B cell (primary cell): ENCODE measurements at places on chromosomes 6 and 20.

- DNase-seq, result no peak
These were observed 941.4 kb upstream of the MAN1A1 start for GRCh38 chr6:120290964-120291363.

DNA sequence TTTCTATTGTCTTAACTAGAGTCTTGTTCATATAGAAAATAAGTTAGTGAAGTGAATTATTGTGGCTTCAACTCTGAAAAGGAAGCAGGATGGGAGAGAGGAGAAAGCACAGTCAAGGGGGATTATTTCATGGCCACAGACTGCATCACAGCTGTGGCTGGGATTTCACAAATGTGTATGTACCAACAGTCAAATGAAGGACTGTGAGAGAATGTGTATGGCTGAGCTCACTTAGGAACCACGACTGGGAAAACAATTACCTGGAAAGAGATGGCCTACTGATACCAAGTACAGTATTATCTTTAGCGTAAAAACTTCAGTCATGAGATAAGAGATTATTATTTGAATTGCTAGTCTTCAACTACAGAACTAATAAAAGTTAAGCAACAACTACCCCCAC is 54.9 kb downstream of the SESN1 start:
- no peak for DNase-seq

GRCh38 chr6:16810411-16810810 is 49.2 kb upstream of the ATXN1 start:
- no peak for DNase-seq

DNA sequence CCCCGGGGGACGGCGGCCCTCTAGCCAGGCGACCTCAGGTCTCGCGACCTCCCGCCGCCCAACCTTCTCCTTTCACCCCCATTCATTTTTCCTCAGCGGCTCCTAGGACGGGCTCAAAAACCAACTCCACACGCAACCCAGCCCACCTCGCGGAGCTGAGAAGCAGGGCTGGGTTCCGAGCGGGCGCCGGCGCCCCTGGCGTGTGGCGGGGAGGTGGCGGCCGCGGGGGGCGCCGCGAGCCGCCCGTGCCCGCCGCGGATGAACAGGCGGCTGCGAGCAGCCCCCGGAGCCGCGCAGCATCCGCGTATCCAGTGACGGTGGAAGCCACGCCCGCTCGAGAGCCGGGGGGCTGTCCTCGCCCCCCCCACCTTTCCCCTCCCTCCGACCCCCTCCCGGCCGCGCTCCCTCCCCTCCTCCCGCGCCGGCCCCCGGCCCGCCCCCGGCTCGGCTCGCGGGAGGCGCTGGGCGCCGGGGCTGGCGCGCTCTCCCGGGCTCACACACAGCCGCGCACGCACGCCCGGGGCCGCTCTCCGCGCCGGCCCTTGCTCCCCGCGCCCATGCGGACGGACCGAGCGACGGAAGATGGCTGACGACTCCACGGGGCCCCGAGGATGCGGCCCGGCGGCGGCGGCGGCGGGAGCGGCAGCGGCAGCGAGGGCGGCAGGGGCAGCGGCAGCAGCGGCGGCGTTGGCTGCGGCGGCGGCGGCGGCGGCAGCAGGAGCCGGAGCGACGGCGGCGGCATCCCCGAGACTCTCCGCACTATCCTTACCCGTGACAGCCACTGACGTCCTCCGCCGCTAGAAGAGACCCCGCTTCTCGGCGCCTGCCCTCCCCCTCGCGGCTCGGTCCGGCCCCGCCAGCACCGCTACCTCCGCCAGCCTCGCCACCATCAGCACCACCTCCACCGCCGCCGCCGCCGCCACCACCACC is at the start of gene SOBP:
TSS of gene SOBP (plus strand) at position 482 of the 930 bp plus-strand sequence. CDS start 500 bp downstream, outside the sequence.
- peak; percentile 77 for DNase-seq

GRCh38 chr6:25777031-25777430 is 22.5 kb downstream of the SLC17A4 start:
- DNase-seq, result no peak

- no peak for DNase-seq
These were observed 134.9 kb upstream of the BACH2 start for GRCh38 chr6:90431576-90431975.

GRCh38 chr6:44176130-44176761 is 17.6 kb downstream of the CAPN11 start:
- no peak for DNase-seq

- DNase-seq, result peak; percentile 76
These were observed 2.0 kb downstream of the SMIM29 start for GRCh38 chr6:34246563-34247391.

- no peak for DNase-seq
These were observed 140.7 kb downstream of the ZMYND8 start for GRCh38 chr20:47215653-47216397.

- DNase-seq, result no peak
These were observed 3.0 kb downstream of the KCNG1 start for GRCh38 chr20:51019656-51020592.

DNA sequence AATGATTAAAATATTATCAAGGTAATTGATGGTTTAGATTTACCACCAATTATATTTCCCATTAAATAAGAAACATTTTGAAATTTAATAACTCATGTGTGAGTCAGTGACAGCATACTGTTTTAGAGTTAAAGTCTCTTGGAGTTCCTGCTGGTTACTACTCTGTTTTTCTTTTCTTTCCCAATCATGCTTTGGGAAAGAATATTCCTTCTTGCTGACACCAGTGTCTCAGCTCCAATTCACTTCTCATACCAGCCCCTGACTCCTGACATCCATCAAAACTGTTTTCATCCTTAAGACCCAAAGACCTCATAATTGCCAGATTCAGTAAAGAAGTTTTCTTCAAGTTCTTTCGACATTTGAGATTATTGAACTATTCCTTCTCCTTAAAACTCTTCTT is 50.3 kb downstream of the AIG1 start:
- DNase-seq, result no peak

DNA sequence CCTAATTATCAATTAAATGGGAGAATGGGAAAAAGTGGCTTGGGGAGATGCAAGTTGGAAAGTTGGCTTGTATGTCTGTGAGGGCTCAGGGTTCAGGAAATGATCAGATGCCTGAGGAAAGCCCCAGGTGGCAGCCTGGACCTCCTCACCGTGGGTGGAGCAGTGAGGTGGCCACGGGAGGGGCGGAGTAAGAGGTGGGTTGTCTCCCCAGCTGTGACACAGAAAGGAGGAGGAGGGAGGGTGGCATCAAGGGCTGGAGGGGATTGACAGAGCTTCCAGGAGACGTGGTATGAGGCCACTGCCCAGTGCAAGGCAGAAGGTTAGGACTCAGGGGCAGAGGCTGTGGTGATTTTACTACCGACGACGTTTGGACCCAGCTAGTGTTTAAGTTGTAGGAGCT is 672.2 kb downstream of the PRKN start:
- no peak for DNase-seq

DNA sequence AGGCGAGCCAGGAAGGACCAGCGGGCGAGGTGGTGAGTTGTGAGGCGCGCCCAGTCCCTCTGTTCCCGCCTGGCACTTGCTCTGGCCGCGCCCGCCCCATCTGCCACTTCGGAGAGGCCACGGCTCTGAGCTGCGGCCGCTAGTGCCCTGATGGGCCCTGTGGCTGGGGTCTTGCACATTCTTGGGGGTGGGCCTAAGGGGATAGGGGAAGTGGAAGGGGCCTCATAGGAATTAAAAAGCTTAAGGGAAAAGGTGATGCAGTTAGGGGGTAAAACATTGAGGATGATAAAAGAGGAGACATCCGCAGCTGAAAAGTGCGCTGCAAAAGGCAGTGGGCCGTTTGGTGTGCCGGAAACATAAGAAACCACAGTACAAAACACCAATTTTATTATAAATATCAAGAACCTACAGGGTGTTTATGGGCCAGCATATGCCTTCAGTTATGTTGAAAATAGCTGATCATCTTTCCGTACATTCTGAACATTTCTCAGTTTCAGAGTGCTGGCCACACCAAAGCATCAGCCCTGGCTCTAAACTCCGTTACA is 1.1 kb upstream of the PSMB8 start:
- no peak for DNase-seq

DNA sequence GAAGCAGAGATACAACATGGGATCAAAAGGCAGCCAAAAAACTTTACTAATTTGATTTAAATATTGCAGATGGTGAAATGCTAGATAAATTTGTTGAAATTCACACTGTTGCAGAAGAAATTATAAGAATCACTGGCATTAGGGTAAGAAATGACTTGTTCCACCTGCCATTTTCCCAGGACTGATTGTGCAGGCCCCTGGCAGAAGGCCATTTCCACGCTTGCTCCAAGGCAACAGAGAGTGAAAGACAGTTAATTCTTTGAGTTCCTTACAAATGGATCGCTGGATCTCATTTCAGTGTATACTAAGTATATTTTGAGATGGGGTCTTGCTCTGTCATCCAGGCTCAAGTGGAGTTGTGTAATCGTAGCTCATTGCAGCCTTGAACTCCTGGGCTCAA is 67.0 kb upstream of the TMEM181 start:
- DNase-seq, result no peak

- DNase-seq, result no peak
These were observed 62.1 kb upstream of the RIPOR2 start for GRCh38 chr6:24997905-24998304.

DNA sequence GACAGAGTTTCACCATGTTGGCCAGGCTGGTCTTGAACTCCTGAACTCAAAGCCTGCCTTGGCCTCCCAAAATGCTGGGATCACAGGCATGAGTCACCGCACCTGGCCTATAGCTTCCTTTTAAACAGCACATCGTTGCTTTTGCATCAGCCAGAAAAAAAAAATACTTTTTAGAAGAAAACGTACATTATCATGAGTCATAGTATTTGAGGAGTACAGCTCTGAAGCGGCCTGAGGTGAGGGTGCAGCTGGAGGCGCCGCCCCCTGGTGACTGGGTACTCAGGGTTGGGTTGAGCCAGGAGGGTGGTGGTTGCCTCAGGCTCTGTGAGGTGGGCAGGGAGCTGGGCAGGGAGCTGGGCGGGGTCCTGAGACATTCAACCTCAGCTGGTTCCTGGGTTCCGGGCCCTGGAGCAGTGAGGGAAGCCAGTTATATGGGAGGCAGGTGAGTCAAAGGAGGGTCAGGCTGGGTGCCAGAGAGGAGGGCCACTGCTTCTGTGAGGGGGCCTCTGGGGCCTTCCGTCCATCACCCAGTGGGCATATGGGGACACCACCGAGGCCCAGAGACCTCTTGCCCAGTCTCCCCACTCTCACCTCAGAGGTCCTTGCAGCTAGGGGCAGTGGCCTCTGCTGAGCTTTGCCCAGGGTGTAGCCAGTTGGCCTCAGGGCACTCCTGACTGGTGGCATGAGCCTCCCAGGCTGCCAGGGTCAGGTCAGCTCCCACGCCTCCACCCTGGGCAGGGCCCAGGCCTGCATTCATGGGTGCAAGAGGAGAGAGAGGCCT is 11.7 kb upstream of the ID1 start:
- no peak for DNase-seq

DNA sequence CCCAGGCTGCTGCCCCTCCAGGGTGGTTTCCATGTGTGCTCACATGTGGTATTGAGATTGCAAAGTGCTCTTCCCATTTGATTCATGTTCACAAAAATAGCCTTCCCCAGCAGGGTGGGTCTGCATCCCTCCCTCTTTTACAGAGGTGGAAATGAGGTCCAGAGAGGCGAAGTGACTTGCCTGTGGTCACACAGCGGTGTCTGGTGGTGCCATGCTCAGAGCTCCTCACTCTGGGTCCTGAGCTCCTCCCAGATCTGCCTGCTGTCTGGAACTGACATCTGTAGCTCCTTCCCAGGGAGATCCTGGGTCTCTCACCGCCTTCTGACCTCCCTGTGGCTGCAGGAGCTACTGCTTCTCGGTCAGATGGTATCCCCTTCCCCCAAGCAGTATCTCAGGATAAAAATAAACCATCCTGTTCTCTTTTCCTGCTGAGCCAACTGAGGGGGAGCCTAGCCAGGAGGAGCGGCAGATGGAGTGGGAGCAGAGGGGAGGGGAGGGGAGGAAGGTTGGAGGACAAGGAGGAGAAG is 11.9 kb downstream of the CD40 start:
- peak; percentile 42 for DNase-seq

- DNase-seq, result peak; percentile 12
These were observed 365.8 kb upstream of the HSF2 start for GRCh38 chr6:122033564-122034181.

DNA sequence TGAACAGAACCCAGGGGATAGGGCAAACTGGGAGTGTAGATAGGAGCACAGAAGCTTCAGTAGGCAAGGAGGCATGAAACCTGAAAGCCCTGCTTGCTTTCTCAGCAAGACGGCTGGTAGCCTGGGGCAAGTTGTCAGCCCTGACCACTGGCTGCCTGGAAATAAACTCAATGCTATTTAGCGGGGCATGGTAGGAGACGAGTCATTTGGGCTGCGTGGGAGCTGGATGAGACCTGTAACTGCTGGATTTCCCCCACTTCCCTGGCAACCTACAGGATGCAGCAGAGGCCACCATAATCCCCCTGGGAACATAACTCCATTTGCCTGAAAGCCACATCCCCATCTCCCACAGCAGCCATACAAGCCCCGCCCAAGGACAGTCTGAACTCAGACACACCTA is 332.6 kb upstream of the TBX18 start:
- DNase-seq, result no peak

GRCh38 chr20:39752262-39752876 is 790.2 kb downstream of the DHX35 start:
- no peak for DNase-seq

- no peak for DNase-seq
These were observed 158.9 kb downstream of the LY86 start for GRCh38 chr6:6747371-6747770.

- peak; percentile 63 for DNase-seq
These were observed 3.1 kb downstream of the SLC23A2 start for GRCh38 chr20:4998160-4998651.

GRCh38 chr6:140597181-140597580 is 1222.7 kb upstream of the CITED2 start:
- DNase-seq, result no peak

DNA sequence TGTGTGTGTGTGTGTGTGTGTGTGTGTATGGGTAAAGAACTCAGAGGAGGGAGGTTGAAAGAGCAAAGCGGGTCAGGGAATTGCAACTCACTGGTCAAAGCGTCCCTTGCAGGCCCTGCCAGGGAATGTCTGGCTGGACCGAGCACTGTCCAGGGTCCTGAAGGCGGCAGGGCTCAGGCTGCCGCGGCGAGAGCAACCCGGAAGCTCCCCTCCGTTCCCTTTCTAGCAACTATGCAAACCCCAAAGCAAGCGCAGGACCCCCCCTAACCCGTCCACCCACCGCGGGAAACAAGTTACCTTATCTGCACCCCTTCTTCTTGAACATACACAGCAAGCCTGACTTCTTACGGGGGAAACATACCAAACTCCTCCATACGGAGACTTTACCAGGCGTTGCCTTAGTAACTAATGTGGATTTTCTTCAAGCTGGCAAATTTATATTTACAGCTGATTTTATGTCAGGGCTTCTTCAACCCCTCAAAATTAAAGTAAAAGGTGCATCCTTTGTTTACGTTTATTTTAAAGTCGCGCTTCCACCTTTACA is 538 bp upstream of the GRM1 start:
- DNase-seq, result peak; percentile 22
